ENCODE measurements at places on chromosomes 2 and 18.

GRCh38 chr2:163324677-163325076, 411.1 kb downstream of the FIGN start:
- DNase-seq: no peak

DNA sequence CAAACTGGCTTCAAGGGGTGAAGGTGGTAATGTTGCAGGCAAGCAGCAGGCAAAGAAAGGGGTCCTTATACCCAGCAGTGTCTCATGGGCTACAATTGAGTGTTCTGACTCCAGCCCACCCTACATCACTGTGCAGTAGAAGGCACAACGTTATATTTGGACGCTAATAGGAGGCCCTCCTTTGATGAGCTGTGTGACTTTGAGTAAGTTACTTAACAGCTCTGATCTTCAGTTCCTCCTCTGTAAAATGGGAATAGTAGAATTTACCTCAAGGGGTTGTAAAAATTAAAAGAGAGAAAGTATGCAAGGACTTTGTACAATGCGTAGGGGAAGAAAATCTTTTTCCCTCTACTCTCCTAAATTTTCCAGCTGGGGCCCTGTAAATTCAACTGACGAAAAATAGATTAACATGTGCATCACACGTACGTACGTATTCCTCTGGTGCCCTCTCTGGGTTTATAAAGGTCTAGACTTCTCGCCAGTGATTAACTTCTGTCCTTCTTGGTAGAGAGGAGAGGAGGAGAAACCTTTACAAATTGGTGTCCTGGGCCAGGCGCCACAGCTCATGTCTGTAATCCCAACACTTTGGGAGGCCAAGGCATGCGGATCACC, 57.6 kb upstream of the REL start:
- DNase-seq: no peak

- DNase-seq: no peak
Observed at GRCh38 chr2:1476617-1477195, 63.4 kb downstream of the TPO start.

GRCh38 chr18:74901362-74902146, 303.9 kb downstream of the ZNF407 start:
- DNase-seq: no peak

GRCh38 chr18:4074647-4075046, 380.5 kb downstream of the DLGAP1 start:
- DNase-seq: no peak

- no peak for DNase-seq
Observed at GRCh38 chr18:45896991-45897390, 70.1 kb downstream of the EPG5 start.

GRCh38 chr2:54428108-54428831, 27.9 kb upstream of the SPTBN1 start:
- DNase-seq: no peak

GRCh38 chr2:6787376-6787775, 78.3 kb downstream of the CMPK2 start:
- DNase-seq: no peak

DNA sequence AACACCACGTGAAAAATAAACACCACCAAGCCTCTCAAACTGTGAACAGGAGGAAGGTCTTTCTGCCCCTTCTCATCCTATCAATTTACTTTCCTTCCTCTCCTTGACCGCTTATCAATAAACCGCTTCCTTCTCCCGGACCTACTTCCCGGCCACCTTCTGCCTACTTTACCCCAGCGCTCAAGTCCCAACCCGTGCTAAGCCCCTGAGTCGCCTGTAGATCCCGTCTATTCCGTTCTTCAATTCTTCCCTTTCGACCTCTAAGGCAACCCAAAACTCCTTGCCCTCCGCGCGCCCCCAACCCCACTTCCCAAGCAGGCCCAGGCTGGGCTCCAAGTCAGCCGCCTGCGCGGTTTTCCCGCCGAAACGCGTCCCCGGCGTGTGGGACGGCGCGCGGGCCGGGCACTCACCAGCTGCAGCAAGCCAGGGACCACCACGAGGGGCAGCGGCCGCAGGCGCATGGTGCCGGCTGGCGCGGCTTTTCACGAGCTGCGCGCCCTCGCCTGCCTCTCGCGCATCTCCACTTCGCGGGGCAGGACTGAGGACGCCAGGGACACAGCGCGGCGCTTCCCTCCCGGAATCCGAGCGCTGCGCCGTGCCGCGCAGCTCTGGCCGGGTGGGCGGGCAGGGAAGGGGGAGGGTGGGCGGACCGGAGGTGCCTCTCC, at the start of gene NXPH2:
Gene NXPH2 (minus strand): TSS at position 610 of the 665 bp plus-strand sequence. CDS start 149 bp downstream, at position 461.
- DNase-seq: no peak

DNA sequence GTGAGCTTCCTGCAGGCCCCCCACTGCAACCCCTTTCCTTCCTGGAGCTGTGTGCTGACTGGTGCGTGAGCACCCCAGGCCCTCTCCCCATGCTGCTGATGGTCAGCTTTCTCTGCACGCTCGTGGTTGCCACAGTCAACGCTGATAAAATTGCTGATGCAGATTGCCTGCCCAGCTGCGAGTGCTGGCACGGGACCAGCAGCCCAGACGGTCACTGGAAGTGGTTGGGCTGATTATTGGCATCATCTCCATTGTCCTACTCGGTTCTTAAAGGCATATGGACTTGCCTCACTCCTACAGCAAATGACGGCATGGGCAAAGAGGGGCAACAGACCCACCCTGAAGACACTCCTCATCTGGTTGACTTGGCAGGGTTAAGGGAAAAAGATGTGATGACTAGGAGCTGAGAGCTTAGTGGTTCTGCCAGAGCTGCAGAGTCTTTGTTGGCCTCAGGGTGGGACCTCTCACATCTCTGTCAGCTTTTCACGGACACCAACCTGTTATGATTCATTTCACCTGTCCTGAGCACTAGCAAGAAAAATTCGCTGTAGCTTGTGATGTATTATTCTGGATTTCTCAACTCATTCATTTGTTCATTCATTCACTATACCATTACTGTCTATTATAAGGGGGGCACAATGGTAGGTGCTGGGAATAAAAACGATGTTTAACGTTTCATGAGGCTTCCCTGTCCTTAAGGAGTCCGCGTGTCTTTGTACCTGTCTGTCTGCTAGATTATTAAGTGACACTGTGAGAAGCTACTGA, 38.4 kb downstream of the PAX8 start:
- peak; percentile 89 for DNase-seq

GRCh38 chr2:170163411-170164065, 14.4 kb upstream of the MYO3B start:
- DNase-seq: no peak
